Coronary artery (tissue), 2 donors: ENCODE measurements at places on chromosomes 2 and 18.

DNA sequence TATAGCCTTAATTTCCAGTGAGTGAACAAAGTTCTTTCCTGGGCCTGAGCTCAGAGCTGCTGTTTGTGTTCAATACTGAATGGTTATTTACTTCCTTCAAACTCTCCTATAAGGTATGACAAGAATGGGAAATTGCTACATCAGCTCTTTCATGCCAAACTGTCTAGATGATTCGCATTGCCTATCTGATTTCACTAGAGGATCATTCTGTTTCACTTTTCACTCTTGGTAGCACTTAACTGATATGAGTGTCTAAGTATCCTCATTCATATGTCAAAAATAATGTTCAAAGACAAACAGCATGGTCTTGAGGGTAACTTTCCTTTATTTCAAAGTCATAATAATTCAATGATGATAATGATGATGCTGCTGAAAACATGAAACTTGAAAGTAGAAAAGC, 32.9 kb upstream of the SCG2 start:
- DNase-seq: no peak

- DNase-seq: no peak
These were observed 3.8 kb downstream of the MEMO1 start for GRCh38 chr2:32007121-32007391.

- no peak for DNase-seq
These were observed 39.1 kb downstream of the SLC3A1 start for GRCh38 chr2:44314362-44314761.

GRCh38 chr2:118641711-118642110, 205.7 kb downstream of the EN1 start:
- DNase-seq: no peak

GRCh38 chr2:85580206-85580605, 2.8 kb downstream of the VAMP8 start:
- no peak for DNase-seq

DNA sequence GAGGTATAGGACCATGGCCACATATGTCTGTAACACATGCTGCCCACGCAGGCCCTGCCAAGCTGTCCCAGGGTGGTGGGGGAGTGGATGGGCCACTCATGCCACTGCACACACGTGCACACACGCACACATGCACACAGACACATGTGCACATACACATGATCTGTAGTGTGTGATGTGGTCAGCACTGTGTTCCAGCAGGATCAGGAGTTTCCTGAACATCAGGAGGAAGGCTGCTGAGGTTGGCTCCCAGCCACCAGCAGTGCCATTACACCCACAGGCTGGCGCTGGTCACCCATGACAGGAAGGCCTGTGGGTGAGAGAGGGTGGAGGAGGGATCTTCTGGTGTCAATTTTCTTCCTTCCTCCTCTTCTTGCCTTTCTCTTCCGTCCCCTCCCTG, 44.7 kb downstream of the POMC start:
- no peak for DNase-seq

DNA sequence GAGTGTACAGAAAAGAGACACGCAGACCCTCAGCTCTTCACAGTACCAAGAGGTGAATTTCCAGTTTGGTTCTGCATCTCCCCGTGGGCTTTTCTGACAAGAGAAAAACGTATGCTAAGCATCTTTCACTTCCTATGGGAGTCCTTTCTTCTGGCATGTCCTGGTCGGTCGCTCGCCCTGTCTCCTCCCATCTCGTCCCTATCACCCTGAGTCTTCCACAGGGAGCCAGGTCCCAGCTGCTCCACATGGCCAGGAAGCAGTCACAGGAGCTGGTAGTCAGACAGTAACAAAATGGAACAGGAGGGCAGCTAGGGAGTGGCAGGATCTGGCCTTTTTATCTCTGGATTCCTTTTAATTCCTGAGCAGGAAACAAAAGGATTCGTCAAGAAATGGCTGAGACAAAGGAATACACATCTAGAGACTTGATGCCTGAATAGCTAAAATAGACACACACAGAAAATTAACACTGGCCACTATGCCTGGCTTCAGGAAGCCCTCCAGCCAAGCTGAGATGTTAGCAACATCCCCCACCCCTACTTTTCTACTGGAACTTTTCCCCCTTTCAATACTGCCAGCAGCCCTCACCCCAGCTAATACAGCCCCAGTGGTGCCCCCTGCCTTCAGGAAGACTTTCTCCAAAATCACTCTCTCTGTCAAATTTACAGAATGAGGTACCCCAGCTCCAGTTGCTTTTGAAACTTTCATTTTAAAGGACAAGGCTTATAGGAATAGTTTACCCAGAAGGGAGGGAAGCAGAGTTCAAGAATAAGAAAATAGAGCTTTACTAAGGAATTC, 136.1 kb downstream of the DNER start:
- no peak for DNase-seq

DNA sequence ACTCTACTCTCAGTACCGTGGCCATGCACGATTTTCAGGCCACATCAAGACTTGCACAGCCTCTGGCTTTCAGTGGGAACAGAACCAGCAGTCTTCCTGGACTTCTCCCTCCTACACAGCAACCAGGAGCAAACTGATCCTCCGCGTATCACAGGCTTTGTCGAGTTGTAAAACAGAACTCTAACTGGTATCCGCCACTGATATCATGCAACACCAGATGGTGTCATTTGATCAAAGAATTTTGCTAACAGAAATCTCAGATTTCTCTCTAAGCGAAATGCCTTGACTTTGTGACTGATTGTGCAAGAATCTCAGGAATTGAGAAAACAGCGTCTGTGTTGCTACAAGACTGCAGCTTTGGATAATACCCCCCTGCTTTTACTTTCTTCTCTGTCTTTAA, 85.7 kb downstream of the COPS8 start:
- no peak for DNase-seq

- no peak for DNase-seq
These were observed 180.4 kb upstream of the NRXN1 start for GRCh38 chr2:51212374-51212773.

GRCh38 chr18:35619941-35620340, 38.4 kb downstream of the GALNT1 start:
- DNase-seq: no peak

DNA sequence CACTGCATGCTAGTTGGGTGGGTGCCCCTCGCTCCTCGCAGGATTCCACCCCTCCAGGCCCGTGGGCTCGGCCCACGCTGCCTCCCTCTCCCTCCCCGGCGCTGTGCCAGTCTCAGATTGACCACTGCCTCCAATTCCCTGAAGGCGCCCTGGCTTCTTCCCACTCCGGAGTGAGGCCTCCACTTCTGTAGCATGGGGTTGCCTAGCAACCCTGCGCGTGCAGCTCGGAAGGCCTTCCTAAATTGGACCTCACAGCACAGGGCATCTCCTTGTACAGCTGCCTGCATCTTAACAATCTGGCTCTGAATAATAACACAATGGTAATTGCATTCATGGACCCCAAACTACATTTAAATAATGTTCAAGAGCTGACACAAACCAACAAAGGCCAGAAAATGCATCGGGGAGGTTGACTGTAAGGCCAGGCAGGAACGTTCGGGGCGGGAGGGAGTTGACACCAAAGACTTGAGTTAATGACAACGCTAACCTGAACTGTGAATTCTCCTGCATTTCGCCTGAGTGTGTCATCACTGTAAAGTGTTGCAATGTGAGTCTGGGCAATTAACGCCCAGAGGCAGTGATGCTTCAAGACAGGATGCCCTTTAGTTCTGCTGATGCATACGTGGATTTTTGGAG, 222.9 kb downstream of the ZBTB7C start:
- DNase-seq: no peak

DNA sequence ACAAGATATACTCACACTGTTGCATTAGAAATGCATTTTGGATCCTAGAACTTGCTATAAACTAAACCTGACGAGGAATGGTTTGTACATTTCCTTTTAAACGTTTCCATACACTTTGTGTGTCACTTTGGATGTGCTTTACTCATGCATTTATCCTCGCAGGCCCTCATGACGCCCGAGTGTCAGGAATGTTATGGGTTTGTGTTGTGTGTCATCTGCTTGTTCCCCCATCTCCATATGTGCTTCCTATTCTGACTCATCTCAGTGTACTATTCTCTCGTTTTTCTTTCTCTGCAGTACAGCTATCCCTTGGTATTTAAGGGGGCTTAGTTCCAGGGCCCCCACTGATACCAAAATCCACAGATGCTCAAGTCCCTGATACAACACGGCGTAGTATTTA, 121.5 kb upstream of the RASGRP3 start:
- DNase-seq: no peak
